Lower lobe of right lung (tissue), 2 donors: ENCODE measurements at places on chromosomes 2 and 18.

DNA sequence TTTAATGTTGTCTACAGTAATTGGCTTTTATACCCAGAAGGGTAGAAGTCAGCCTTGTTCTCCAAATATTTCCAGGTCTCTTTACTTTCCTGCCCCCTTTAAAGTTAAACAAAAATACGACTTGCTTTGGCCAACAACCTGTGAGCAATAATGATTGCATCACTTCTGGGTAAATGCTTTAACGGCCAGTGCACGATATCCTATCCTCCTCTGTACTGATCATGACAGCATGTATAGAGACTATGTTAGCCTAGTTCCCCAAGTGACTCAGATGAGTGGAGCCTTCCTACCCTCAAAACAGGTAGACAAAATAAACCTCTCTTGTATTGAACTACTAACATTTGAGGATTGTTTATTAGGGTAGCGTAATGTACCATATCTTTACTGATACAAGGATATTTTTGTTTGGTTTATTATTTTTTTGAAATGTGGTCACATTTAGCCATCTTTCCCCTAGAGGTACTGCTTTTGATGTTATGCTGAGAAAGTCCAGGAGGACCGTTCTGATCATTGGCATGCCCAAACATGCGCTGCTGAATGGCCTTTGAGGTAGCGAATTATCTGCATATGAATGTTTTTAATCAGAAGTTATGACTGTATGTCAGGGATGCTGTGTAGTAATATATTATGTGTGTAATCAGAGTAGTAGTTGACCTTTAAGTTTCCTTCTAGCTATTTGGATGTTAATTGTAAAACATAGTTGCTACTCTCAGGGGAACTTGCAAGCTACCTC is 262.6 kb upstream of the DCC start:
- H3K4me3 ChIP-seq = no peak overlapping the region
- no peak for DNase-seq
- H3K4me1 ChIP-seq = no peaks in the 10 kb centered on the region
- H3K27ac ChIP-seq = no peak overlapping the region

GRCh38 chr18:2657788-2658458 is 2.4 kb downstream of the SMCHD1 start:
- H3K27me3 ChIP-seq = no peaks in the 10 kb centered on the region
- H3K27ac ChIP-seq = peak overlapping the region; percentile 98
- DNase-seq = no peak
- peak overlapping the region; percentile 96 for H3K4me3 ChIP-seq

GRCh38 chr2:238345297-238345968 is 25.1 kb downstream of the TRAF3IP1 start:
- no peaks in the 10 kb centered on the region for H3K4me1 ChIP-seq
- H3K36me3 ChIP-seq = peaks cover 36% of the 10 kb centered on the region
- H3K4me3 ChIP-seq = no peak overlapping the region
- no peaks in the 10 kb centered on the region for H3K27me3 ChIP-seq

GRCh38 chr18:75377258-75377657 is 50.2 kb downstream of the SMIM21 start:
- no peaks in the 10 kb centered on the region for H3K27me3 ChIP-seq
- H3K36me3 ChIP-seq = no peaks in the 10 kb centered on the region
- no peak overlapping the region for H3K4me3 ChIP-seq
- no peak overlapping the region for H3K27ac ChIP-seq
- DNase-seq = no peak
- H3K4me1 ChIP-seq = no peaks in the 10 kb centered on the region

DNA sequence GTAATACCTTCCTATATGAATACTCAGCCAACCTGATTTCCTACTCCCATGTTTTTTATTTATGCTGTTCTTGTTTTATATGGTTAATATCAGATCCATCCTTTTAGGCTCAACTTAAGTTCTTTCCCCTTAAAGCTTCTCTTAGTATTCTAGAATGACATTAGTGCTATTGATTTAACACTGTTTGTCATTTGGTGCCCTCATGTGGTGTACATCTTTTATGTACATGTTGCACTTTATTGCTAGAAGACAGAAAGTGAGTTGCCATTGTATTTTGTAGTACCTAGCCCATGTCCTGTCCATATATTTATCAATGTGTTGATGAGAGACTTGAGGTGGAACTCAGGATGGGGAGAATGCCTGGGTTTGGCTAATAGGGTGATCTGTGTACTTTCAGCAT is 2.5 kb downstream of the HTRA2 start:
- DNase-seq = no peak
- no peaks in the 10 kb centered on the region for H3K27me3 ChIP-seq
- peaks cover 36% of the 10 kb centered on the region for H3K36me3 ChIP-seq

DNA sequence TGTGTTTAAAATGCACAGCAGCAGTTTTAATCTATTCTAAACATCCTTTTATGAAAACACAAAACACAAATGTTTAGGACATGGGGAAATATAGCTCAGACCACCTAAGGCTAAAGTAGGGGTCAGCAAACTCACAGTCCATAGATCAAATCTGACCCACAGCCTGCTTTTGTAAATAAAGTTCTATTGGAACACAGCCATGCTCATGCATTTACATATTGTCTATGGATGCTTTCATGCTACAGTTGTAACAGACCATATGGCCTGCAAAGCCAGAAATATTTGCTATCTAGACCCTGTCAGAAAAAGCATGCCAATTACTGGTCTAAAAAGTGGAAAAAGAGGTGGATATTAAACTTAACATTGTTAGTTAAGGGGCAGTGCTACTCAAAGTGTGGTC is 1105.4 kb upstream of the KLHL29 start:
- H3K27ac ChIP-seq = no peak overlapping the region
- H3K4me1 ChIP-seq = no peaks in the 10 kb centered on the region
- no peaks in the 10 kb centered on the region for H3K27me3 ChIP-seq
- no peak for DNase-seq
- H3K4me3 ChIP-seq = no peak overlapping the region

GRCh38 chr2:176138923-176139660 is 9.6 kb downstream of the HOXD8 start:
- peaks cover 25% of the 10 kb centered on the region for H3K4me1 ChIP-seq
- no peak overlapping the region for H3K4me3 ChIP-seq
- peaks cover 99% of the 10 kb centered on the region for H3K27me3 ChIP-seq
- DNase-seq = no peak
- no peaks in the 10 kb centered on the region for H3K36me3 ChIP-seq
- H3K27ac ChIP-seq = no peak overlapping the region

GRCh38 chr2:14722904-14723570 is 90.5 kb downstream of the LRATD1 start:
- no peak overlapping the region for H3K4me3 ChIP-seq
- no peaks in the 10 kb centered on the region for H3K4me1 ChIP-seq
- H3K36me3 ChIP-seq = no peaks in the 10 kb centered on the region
- H3K27ac ChIP-seq = no peak overlapping the region
- H3K27me3 ChIP-seq = no peaks in the 10 kb centered on the region

DNA sequence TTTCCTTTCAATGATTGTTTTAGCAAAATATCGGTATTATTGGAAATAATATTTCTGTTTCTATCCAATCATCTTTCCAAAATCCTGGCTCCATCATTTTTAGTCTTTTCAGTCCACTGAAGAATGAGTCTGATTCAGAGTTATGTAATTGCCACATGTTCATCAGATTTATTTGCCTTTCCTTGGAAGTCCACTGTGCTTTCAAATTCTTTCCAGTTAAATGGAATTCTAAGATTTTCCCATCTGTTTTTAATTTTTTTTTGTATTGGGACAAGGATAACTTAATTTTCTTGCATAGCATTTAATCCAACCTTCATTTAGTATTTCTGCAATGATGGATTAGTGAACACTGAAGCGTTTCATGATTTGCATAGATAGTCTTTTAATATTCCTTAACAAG is 521.5 kb upstream of the NRXN1 start:
- no peaks in the 10 kb centered on the region for H3K27me3 ChIP-seq
- H3K4me1 ChIP-seq = no peaks in the 10 kb centered on the region
- H3K27ac ChIP-seq = no peak overlapping the region
- DNase-seq = no peak

DNA sequence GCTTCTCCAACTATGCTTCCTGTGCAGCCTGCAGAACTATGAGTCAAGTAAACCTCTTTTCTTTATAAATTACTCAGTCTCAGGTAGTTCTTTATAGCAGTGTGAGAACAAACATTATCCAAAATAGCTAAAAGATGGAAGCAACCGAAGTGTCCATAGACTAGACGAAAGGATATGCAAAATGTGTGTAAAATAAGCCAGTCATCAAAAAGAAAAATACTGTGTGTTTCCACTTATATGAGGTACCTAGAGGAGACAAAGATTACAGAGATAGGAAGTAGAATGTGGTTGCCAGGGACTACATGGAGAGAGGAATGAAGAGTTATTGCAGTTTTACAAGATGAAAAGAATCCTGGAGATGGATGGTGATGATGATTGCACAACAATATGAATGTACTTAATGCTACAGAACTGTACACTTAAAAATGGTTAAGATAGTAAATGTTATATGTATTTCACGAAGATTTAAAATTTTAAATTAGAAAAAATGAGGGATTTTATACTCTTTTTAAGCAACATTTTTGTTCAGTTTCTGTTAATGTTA is 99.3 kb upstream of the FN1 start:
- H3K36me3 ChIP-seq = no peaks in the 10 kb centered on the region
- H3K4me3 ChIP-seq = no peak overlapping the region
- H3K4me1 ChIP-seq = peaks cover 9% of the 10 kb centered on the region
- H3K27me3 ChIP-seq = no peaks in the 10 kb centered on the region

DNA sequence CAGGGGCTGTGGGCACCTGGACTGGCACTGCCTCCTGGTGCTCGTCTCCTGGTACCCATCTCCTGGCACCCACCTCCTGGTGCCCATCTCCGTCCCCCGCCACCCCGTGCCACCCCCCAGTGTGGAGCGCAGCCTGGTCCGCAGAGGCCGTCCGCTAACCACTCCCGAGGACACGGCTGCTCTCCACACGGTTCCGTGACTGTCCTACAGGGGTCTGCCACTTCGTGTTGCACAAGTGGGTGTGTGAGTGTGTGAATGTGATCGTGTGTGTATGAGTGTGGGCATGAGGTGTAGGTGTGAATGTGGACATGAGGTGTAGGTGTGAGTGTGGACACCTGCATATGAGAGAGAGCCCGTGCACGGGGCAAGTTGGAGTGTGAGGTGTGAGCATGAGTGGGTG is 119.4 kb upstream of the HS6ST1 start:
- no peaks in the 10 kb centered on the region for H3K36me3 ChIP-seq
- H3K27ac ChIP-seq = no peak overlapping the region
- DNase-seq = no peak
- H3K4me1 ChIP-seq = peaks cover 17% of the 10 kb centered on the region
- H3K4me3 ChIP-seq = no peak overlapping the region
- H3K27me3 ChIP-seq = no peaks in the 10 kb centered on the region

DNA sequence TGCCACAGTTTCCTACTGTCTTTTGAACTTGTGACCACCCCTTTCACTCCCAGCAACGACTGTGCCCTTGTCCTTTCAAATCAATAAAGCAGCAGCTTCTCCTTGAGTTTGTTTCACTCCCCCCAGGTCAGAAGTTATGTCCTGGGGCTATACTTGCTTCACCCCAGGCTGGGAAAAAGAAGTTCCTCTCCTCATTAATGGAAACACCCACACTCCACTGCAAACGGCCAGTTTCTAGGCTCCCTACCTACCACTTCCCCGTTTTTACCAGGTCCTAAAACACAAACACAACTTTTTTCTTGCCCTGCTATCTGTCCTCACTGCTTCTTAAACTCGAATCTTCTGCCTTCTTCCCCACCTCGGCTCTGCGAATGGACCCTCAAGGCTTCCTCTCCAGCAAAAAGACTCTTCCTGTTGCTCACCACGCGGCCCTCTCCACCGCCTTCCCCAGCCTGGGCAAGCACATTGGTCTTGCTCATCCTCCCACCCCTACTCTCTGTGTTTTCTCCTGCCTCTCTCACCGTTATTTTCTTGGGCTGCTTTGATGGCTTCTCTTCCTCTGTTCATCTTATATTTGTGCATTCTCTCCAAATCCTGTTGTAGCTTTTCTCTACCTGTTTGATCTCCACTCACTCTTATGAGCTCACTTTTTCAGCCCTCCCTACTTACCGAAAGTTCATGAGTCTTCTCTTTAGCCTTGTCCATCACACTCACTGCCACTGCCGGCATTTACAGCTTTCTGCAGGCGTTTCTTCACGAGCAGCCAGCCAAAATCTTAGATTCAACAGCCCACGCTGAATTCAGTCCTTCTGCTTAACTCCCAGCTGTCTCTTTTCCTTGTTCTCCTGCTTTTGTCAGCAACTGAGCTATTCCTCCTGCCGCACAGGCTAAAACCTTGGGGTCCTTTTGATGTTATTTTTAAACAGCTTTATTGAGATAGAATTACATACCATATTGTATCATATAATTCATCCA is 7.0 kb upstream of the SP5 start:
- H3K4me3 ChIP-seq = no peak overlapping the region
- H3K27me3 ChIP-seq = peaks cover 22% of the 10 kb centered on the region
- H3K36me3 ChIP-seq = no peaks in the 10 kb centered on the region
- no peak overlapping the region for H3K27ac ChIP-seq

DNA sequence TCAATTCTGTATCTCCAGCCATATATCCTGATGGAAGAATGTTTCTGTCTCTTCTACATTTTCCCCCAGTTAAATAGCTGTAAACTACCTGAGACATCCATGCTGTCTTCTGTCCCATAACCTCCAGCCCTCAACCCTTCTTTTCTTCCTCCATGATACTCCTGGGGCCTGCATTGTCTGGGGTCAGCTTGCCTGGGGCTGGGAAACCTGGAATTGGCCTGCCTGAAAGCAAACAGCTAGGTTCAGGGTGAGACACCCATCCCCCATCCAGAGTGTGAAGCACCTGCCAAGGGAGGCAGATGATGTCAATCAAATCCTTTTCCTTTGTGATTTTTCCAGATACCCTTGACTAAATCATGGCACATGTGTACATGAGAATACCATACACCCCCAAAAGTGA is 313.7 kb upstream of the MGAT5 start:
- no peaks in the 10 kb centered on the region for H3K36me3 ChIP-seq
- no peak overlapping the region for H3K4me3 ChIP-seq
- no peaks in the 10 kb centered on the region for H3K4me1 ChIP-seq
- no peak for DNase-seq
- no peaks in the 10 kb centered on the region for H3K27me3 ChIP-seq

GRCh38 chr2:227473806-227474205 is 1.9 kb downstream of the AGFG1 start:
- H3K4me1 ChIP-seq = peaks cover 42% of the 10 kb centered on the region
- no peaks in the 10 kb centered on the region for H3K27me3 ChIP-seq
- no peak overlapping the region for H3K27ac ChIP-seq
- peak overlapping the region; percentile 91 for H3K4me3 ChIP-seq

DNA sequence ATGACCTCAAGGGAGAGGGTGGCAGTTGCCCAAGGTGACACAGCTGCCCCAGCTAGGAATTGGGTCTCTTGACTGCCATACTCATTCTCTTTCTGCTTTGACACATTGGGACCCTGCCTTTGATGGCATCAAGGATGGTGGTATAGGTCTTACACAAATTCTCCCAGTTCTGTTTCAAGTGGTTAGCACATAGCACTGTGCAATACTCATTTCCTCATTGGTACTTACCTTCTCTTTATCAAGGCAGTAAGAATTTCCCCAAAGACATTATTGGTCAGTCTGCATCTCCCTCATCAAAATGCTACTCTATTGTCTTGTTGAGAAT is 35.9 kb upstream of the CCDC93 start:
- no peak for DNase-seq
- no peak overlapping the region for H3K4me3 ChIP-seq
- no peaks in the 10 kb centered on the region for H3K27me3 ChIP-seq
- no peaks in the 10 kb centered on the region for H3K36me3 ChIP-seq
- H3K27ac ChIP-seq = no peak overlapping the region
